NCI-H187 treated with DMSO at 0.1 percent for 48 hours (cell line): ENCODE measurements at places on chromosomes 5 and 9.

DNA sequence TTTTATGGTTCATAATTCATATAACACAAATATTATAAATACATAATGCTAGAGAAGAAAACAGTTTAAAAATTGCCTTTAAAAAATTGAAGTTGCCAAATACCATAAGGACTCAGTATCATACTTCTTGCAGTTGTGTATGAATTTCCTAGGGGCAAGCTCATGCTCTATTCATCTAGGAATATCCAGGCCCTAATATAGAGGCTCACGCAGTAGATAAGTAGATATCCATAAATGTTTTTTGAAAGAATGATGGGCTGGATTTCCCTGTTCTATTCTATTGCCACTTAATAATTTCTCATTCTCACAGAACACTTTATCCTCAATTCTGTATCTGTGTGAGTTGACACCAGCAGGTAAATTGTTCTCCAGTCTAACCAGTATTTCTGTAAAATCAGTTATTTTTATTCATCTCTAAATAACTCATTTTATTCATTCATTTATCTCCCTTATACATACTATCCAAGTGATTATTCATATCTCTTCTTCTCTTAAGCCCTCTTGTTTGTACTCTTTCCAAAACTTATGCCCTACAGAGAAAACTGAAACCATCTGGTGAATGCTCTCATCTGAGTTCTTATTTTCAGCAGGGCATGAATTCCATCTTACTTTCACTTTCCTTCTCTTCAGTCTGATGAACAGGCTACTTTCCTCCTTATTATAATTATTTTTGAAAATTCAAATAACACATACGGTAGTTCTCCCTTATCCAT is 97.1 kb downstream of the SLC44A1 start:
- no peak for DNase-seq

GRCh38 chr5:41083306-41083705 is 12.2 kb upstream of the MROH2B start:
- no peak for DNase-seq

DNA sequence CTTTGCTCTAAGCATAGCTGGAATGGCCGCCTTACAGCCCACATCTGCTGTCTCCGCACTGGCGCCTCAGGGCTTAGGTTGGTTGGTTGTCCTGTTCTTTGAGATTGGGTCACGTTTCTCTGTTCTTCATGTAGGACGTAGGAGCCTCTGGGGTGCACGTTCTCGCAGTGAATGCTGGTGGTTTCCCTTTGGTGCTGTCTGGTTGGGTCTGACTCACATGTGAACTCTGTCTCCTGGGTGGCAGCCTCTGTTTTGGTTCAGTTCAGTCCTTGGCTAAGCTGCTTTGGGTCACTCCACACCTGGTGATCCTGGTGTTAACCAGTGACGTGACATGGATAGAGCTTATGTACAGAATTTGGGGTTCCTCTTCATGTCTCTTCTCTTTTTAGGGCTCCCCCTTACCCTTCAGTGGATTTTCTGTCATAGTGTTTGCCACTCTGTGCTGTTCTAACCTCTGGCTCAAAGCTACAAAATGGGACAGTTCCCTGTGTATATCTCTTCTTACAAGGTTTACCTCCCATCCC is 12.6 kb upstream of the LPCAT1 start:
- DNase-seq: no peak

GRCh38 chr5:93809430-93809829 is 68.0 kb upstream of the POU5F2 start:
- no peak for DNase-seq

DNA sequence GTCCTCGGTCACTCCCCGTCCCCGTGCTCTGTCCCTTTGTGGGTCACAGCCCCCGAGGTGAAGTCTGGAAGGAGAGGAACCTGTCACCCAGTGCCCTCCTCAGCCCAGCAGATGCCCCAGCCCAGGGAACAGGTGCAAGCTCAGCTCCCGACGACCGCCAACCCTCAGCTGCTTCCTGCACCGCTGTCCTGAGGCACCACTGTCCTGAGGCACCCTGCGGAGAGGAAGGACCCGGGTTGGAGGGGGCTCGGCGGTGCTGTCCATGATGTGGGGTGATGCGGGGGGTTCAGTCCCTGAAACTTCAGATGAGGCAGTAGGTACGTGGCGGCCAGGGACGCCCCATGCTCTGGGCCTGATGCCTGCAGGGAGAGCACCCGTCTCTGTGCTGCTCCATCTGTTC is 81.4 kb downstream of the COL5A1 start:
- no peak for DNase-seq

- DNase-seq: peak; percentile 78
Measured at GRCh38 chr5:134540747-134541733, 15.6 kb downstream of the JADE2 start.

DNA sequence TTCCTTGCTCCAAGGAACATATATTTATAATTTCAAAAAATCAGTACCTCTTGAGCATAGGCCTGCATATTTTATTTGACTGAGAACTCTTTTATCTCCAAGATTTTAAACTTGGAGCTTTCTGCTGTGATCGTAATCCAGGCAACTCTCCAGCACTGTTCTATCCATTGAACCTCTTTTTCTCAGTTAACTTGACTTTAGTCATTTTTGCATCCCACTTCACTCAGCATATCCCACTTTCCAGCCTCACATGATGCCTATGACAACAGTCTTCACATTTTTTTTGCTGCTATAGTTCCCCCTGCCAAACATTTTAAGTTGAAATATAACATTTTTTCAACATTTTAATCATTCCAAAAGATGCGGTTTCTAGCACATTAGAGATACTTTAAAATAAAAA is 9.1 kb upstream of the PSIP1 start:
- DNase-seq: no peak

DNA sequence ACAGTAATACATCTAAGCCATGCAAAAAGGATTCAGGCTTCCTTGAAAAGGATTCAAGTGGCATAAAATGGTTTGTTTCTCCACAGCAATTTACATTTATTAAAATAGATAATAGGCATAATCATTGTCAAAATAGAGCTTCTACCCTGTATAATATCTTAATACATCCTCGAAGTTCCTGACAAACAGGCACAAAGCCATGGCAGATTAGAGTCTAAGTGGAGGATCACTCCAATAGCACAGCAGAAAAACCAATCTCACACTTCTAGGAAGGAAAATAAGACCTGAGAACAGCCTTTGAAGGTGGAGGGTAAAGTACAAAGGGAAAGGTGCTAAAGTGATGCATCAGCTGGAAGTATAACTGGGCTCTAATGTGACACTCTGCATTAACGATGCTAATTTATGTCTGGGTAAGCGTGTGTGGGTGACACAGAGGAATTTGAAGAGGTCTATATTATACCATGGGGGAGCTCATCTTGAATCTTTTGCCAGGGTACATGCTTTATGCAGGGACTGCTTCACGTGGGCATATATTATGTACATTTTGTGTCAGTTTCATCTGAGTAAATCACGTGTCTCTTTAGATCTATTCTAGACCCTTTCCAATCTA is 28.8 kb downstream of the PPP2R2B start:
- no peak for DNase-seq

DNA sequence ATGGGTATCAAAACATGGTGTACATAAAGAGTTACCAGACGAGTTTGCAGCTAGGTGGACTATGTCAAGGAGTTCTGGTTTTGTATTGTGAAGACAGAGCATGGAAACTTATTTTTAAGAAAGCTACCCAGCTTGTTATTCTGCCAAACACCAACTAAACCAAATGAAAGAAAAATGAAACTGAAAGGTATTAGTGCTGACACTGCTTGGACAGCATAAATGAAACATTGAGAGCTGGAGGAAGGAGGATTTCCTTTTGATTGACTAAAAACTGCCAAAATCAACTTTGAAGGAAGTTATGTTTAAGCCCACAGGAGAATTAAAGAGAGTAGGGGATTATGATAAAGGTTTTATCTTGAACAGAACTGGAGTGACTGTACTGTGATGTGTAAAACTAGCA is 766.2 kb downstream of the PTPRD start:
- DNase-seq: no peak
